ENCODE measurements at places on chromosomes 5 and 9. TPM values are rescaled to one million over a fixed set of nuclear protein-coding genes. Genes with fewer than 3 reads are reported as not detected.

Gene OSTF1
- 17.7 TPM for total RNA-seq

Gene NTNG2
- under 0.01 TPM for total RNA-seq

Gene CDX1
- not detected for total RNA-seq

Gene LCN15
- total RNA-seq: not detected

Gene FBP1
- total RNA-seq: not detected
